NCI-H1417 treated with DMSO at 0.1 percent for 48 hours (cell line): ENCODE measurements at places on chromosomes 2 and 18.

DNA sequence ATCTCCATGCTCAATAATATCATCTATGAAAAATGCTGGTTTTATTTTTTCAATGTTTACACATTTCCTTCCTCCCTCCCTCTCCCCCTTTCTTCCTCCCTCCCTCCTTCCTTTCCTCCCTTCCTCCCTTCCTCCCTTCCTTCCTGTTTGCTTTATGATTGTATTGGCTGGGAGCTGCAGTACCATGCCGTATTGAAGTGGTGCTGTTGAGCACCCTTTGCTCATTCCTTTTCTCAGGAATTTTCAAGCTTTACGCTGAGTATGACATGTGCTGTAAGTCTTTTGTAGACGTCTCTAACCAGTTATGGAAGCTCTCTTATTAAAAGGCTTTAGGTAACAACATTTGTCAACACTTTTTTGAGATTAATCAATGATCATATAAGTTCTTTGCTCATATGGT, 100.4 kb downstream of the SNTG2 start:
- DNase-seq = no peak

DNA sequence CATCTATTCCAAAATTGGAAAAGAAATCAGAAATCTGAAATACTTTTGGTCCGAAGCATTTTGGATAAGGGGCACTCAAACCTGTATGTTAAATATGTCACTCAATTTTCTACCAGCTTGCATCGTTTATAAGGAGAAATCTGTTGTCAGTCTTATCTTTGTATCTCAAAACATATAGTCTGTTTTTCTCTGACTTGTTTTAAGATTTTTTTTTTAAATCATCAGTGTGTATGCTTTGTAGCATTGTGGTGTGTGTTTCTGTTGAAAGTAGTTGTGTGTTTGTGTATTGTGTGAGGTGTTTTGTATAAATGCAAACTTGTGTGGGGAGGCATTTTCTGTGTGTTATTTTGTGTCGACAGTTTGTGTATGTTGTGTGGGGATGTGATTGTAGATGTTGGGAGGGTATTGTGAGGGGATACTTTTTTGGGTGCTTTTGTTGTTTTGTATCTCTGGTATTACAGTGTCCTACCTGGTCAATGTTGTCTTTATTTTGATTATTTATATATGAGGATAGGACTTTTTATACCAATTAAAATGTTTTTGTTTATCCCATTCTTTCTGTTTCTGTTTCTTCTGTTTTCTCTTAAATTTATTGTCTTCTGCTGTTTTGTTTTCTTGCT, 30.9 kb downstream of the SMCHD1 start:
- no peak for DNase-seq

- no peak for DNase-seq
Measured at GRCh38 chr2:207937823-207938222, 87.5 kb downstream of the PLEKHM3 start.

DNA sequence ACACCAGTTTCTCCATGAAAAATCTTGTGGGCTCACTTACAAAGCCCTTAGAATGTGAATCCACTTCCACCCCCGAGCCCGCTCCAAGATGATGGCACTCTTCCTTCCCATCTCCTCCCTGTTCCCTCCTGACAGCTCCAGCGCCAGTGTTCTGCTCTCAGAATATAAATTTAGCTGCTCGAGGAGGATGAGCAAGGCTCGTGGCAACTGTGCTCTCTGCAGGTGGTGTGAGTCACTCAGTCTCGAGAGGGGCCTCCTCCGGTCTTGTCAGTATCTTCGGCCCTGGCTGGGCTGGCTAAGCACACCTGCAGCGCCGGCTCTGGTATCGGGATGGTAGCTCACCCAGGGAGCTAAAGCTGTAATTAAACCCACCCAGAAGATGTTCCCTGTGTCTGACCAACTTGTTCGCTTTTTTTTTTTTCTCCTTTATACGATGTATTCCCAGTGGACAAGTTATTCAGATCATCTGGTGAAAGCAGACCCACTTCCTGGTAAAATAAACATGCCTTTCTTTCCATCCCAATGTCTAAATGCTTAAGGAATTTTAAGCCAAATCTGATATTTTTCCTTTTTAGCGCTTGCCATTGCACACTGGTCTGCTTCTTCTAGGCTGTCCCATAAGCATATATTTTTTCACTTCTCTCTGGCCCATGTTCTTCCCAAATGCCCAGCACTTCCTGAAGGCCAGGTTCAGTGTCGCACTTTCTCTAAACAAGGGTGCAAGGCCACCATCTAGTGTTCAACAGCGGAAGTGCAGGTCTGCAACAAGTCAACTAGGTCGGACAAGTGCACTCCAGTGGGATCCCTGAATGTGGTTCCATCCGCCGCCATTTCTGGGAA, 31.4 kb upstream of the YPEL5 start:
- DNase-seq = peak; percentile 77

DNA sequence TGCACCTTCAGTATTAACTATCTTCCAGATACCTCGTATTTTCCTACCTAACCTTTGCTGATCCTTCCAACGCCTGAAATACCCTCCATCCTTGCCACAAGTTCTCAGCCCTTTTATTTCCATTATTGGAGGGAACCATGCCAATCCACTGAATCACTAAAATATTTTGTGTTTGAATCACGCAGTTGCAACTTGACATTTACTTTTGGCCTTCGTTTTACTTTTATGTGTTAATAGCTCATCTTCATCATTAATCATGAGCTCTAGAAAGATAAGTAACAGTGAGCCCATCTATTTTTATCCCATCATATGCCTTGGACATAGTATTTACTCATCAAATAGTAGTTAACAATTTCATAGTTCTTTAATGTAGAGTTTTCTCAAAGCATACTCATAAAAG, 463.2 kb downstream of the THSD7B start:
- no peak for DNase-seq

- no peak for DNase-seq
Measured at GRCh38 chr2:109217362-109218086, 88.5 kb downstream of the SH3RF3 start.

DNA sequence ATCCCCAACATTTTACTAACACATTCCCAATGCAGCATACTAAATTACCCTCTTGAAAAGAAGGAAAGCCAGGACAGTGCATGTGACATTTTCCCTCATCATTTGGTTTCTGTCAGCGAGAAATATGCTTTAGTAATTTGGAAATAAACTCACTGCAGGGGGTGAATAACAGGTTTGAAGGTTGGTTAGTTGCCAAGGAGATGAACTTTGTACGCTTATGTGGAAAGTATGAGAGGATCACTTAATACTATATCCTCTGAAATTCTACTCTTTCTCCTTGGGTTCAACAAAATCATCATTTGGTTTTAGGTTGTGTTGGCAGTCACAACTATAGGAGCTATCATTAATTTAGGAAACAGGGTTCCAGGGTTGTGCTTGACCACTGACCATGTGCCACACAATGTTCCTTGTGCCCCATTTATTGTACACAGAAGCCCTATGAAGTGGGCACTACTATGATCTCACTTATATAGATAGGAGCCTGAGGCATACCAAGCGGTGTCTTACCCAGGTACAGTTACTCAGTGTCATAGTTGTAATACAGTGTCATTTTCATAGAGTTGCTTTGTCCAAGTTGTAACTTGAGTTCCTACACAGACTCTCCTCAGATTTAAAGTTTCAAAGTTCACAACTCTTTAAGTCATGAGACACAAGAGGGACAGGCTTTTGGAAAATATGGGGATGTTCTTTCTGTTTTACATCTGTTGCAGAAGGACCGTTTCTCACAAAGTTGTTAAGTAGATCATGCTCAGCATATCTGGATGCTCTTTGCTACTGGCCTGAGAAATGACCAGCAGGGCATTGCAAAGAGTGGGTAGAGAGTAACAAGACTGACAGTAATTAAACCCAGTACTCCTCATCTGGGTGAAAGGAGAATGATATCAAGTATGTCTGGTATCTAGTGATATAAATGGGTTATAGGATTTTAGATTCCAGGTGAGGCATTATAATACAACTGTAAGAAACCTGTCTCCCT, 91.8 kb downstream of the MAP4K4 start:
- no peak for DNase-seq

DNA sequence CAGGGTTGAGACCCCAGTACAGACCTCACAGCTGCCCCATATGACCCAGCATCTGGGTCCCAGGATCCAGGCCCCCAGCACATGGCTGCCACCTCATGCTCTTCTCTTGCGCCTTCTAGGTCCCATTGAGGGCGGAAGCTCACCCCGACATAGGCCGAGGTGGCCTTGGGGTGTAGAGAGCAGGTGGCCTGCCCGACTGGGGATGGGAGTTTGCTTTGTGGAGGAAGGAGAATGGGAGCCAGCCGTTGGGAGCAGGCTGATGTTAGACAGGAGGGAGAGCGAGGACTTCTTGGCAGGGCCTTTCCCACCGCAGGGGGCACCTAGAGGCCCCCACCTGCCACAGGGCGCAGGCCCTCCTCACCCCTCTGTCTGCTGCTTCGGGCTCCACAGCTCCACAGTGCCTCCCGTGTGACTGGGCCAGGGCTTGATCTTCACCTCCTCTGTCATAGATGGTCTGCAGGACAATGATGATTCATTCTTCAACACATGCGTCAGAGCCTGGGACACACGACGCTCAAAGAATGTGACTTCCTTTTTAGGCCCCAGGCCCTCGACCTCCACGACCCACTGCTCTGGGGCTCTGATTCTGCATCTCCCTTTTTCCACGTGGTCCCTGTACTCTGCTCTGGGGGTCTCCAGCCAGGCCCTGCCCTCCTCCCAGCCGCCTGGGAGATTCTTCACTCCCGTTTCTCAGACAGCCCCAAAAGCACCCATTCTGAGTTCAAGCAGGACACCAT, 86.6 kb upstream of the ODC1 start:
- no peak for DNase-seq

GRCh38 chr2:65130664-65131175, 814 bp upstream of the RAB1A start:
- peak; percentile 41 for DNase-seq

GRCh38 chr2:205681401-205682238, 681 bp upstream of the NRP2 start:
- no peak for DNase-seq

DNA sequence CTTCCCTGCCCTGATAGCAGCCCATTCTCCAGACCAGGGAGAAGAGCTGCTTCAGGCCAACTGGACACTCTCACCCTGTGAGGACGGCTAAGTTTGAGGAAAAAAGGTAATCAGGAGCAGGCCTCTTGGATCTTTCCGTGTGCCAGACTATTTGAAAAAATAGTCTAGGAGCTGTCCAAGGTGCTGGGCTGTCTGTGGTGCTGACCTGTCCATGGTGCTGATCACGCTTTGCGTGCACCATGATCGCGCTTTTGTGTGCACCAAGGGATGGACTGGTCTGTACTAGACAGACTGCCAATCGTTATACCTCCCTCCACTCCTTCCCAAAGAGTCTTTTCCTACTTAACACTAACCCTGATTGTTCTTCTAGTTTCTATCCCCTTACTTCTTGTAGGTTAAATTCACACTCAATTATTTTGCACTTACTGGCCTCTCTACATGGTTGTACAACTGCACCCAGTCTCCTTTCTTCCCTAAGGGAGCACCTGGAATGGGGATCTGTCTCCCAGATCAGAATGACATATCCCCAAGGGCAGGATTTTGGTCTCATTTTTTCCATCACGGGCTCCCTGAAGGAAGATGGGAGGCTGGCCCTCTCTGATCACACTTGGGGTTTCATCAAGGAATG, 295.4 kb downstream of the CELF4 start:
- DNase-seq = no peak

GRCh38 chr2:239644011-239644410, 243.2 kb upstream of the HDAC4 start:
- no peak for DNase-seq

GRCh38 chr2:182078988-182079602, 93.4 kb downstream of the PPP1R1C start:
- peak; percentile 24 for DNase-seq

DNA sequence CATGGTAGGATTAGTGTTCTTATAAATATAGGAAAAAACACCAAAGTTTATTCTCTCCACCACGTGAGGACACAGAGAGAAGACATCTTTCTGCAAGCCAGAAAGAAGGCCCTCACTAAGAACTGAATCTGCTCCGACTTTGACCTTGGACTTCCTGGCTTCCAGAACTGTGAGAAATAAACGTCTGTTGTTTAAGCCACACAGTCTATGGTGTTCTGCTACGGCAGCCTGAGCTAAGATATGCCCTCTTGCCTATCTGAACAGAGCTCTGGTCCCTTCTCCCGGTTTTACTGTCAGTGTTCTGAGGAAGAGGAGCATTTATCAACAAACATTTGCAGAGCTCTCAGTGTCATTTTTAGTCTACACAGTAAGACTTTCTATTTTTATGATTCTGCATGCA, 131.3 kb downstream of the DOK6 start:
- no peak for DNase-seq

- no peak for DNase-seq
Measured at GRCh38 chr2:120210270-120210693, 12.9 kb downstream of the TMEM185B start.

GRCh38 chr2:231199219-231199618, 788 bp downstream of the ARMC9 start:
- no peak for DNase-seq

DNA sequence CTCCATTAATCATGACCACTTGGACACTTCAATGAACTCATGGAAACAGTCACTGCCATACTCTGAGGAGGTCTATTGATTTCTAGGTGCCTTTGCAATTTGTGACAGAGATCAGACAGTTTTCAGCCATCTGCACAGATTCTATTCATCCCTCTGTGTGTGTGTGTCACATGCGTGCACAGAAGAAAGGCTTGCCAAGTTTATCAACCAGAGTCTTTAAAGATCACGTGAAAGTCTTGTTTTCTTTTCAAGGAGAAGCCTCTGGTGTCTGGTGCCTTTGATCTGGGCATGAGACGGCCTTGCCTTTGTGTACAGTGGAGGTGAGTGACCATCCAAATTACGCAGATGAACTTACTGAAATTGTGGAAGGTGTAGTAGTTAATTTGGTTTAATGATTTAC, 164.2 kb downstream of the VAPA start:
- no peak for DNase-seq

GRCh38 chr2:42696987-42697386, 66.9 kb downstream of the OXER1 start:
- no peak for DNase-seq

DNA sequence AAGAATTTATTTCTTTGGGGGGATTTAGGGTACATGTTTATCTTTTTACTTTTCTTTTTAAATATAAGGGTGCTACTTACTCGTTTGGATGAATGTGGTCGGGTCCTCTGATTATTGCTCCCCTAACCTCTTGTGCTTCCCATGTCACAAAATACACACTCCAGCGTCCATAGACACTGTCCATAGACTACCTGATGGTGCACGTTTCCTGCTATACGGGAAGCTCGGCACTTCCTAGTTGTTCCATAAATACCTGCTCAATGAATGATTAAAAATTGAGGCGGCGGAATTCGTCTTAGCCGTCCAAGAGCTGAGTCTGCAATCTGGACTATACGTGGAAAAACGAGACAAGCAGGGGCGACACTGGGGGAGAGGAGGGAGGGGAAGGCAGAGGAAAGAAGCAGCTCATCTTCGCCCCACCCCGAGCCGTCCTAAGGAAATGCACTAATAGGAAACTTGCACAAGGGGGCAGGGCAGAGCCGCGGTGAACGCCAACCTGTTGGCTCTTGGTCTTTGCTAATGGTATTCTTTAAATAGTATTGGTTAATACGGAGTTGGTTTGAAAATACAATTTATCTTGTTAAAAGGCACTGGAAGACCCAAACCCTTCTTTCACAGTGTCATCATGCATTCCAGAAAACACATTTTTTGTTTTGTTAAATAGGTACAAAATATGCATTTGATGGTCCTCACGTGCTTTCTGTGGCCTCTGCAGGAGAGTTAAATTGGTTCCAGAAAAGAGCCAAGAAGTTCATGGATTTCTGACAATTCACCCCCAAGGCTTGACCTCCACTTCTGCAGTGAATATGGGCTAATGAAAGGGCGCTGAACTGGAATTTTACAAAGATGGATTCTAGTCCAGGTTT, 73.0 kb upstream of the KCTD1 start:
- no peak for DNase-seq

- DNase-seq = no peak
Measured at GRCh38 chr2:232374356-232374755, 4.2 kb upstream of the ALPP start.

GRCh38 chr2:73176205-73176880, 26.0 kb upstream of the NOTO start:
- no peak for DNase-seq
